ENCODE measurements at places on chromosomes 2 and 18. TPM values are rescaled to one million over a fixed set of nuclear protein-coding genes. Genes with fewer than 3 reads are reported as not detected.
A peak's percentile ranks its signal among the peaks of the same experiment; 100 is the strongest.

DNA sequence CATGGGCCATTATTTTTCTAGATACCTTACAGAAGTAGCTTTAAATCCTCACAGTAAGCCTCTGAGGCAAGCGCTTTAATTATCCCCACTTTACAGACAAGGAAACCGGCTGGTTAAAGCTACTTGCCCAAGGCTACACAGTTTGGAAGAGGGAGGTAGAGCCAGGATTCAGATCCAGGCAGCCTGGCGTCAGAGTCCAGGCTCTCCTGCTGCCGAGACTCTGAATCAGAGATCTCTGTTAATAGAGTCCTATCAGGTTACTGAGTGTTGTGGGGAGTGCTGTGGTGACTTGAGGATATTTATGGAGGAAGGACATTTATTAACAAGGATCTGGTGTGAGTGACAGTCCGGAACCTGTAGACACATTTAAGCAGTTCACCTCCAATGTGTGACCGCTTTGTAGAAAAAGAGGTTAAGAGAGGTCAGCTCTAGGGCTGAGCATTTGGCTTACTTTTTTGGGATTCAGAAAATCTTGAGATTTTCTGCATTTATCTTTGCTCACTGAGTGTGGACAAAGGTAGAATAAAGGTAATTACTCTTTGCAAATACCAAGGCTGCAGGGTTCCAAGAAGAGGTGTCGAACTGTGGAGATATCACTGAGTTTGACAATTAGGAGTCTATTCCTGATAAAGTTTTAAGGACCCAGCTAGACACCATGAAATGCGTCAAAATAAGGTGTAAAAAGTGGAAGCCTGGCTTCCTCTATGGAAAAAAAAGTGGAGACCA lies 1.6 kb upstream of the CEP192 start:
- H3K27ac ChIP-seq = no peak overlapping the region
- ATAC-seq = no peak
- H3K4me1 ChIP-seq = peaks cover 7% of the 10 kb centered on the region
- no peaks in the 10 kb centered on the region for H3K27me3 ChIP-seq
- no peak overlapping the region for H3K4me3 ChIP-seq

- H3K36me3 ChIP-seq = no peaks in the 10 kb centered on the region
- ATAC-seq = no peak
- H3K27ac ChIP-seq = no peak overlapping the region
- no peaks in the 10 kb centered on the region for H3K4me1 ChIP-seq
- H3K4me3 ChIP-seq = no peak overlapping the region
These were observed 198.7 kb downstream of the DOK6 start for GRCh38 chr18:69599377-69599776.

DNA sequence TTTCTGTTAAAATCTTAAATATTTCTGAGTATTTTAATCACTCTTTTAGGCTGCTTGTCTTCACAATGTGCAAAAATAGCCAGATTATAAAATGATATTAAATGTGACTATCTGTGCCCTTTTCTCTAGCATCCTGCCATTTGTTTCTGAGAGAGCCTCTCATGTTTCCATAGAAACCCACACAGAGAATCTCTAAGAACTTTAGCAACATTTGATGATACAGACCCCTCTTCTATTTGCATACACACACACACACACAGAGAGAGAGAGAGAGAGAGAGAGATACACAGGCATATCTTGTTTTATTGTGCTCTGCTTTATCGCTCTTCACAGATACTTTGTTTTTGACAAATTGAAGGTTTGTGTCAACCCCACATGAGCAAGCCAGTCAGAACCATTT lies 134.5 kb upstream of the DDX18 start:
- no peak overlapping the region for H3K27ac ChIP-seq
- no peak for ATAC-seq
- H3K36me3 ChIP-seq = no peaks in the 10 kb centered on the region

- ATAC-seq = no peak
- H3K27me3 ChIP-seq = no peaks in the 10 kb centered on the region
- H3K4me1 ChIP-seq = no peaks in the 10 kb centered on the region
- H3K36me3 ChIP-seq = no peaks in the 10 kb centered on the region
- H3K4me3 ChIP-seq = no peak overlapping the region
These were observed 228.0 kb upstream of the SMAD7 start for GRCh38 chr18:49178736-49179135.

- H3K4me3 ChIP-seq = no peak overlapping the region
- H3K27me3 ChIP-seq = no peaks in the 10 kb centered on the region
- H3K27ac ChIP-seq = no peak overlapping the region
- no peaks in the 10 kb centered on the region for H3K4me1 ChIP-seq
- H3K36me3 ChIP-seq = no peaks in the 10 kb centered on the region
These were observed 1681.0 kb upstream of the DDX18 start for GRCh38 chr2:116133381-116133942.

- no peaks in the 10 kb centered on the region for H3K4me1 ChIP-seq
- H3K27me3 ChIP-seq = no peaks in the 10 kb centered on the region
- H3K36me3 ChIP-seq = no peaks in the 10 kb centered on the region
- no peak for ATAC-seq
- H3K27ac ChIP-seq = no peak overlapping the region
These were observed 522.2 kb downstream of the PIK3C3 start for GRCh38 chr18:42477267-42477666.

DNA sequence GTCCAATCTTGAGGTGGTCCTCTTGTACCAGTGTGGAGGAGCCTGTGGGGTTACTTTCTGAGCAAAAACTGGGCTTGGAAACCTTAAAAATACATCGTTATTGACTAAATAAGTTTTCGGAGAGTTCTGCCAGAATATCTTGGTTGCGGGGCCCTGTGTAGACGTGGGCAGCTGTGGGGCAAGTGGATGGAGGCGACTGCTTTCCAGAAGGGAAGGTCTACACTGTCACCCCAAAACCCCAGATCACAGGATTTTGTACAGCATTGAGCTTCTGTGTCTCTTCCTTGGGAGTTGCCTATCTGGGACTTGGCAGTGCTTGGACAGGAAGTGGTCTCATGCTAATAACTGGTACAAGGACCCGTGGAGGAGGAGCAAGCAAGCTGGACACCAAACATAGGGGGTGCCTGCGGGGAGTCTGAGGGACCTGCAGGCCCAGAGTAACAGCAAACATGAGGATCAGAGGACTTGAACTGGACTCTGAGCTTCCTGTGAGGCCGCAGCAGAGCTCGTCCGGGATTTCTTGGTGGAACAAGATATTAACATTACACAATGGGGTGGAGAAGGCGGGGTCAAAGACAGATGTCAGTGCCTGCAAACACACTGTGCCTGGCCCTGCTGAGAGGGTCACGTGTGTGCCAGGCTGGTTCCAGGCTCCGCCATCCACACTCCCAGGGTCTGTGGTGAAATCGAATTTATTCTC lies 48.0 kb upstream of the CTLA4 start:
- no peak overlapping the region for H3K27ac ChIP-seq

DNA sequence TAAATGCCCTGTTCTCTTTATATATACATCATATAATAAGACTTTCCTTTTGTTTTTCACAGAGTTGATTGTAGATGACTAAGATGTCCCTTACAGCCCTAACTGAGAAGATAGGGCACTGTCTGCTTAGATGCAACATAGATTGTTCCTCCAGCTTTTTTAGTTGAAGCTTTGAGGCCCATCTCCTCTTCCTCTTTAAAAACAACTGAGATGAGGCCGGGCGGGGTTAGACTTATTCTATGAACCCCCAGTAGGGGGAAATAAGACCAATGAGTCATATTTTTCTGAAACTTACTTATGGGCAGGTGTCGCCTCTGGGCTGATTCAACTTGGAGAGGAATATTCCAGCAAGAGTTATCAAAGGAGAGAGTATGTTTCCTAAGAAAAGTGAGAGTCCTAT lies 84.6 kb downstream of the FBXO15 start:
- peaks cover 9% of the 10 kb centered on the region for H3K27me3 ChIP-seq
- no peaks in the 10 kb centered on the region for H3K36me3 ChIP-seq
- ATAC-seq = no peak

DNA sequence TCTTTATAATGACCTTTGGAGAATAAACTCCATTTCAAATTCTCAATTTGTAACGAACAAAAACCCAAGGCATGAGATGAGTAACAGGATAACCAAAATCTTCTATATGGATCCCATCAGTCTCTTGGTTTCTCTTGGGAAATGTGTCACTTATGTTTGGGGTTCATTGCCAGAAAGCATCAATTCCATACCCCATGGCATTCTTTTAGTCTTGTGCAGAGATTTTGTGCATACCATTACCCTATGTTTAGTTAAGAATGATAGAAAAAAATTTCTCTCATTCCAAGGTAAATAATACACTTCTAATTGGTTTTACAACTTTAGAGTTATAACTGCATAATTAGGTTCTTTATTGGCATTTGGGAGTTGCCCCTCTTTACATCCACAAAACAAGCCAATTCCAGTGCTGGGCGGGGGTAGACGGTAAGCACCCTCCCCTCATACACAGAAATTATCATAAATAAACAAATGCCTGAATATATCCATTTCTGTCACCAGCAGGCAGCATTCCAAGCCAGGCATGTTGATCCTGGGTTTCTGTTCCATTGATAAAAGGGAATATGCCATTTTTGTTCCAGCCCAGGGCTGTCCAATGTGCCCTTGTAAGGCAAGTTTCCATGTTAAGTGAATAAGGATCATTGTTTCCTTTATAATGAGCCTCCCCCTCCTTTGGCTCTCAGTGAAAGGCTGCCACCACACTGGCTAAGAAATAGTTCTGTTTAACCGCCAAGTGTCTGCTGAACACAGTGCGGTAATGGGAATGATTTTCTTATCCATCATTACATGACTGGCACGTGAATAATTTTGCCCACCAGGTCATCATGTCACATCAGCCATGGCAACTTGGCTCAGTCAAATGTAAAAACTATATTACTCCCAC lies 680.1 kb upstream of the ZEB2 start:
- no peak overlapping the region for H3K4me3 ChIP-seq
- ATAC-seq = no peak
- no peaks in the 10 kb centered on the region for H3K4me1 ChIP-seq

GRCh38 chr2:168645696-168646338 lies 156.6 kb upstream of the NOSTRIN start:
- H3K4me3 ChIP-seq = no peak overlapping the region
- H3K27me3 ChIP-seq = no peaks in the 10 kb centered on the region
- H3K4me1 ChIP-seq = peaks cover 9% of the 10 kb centered on the region

DNA sequence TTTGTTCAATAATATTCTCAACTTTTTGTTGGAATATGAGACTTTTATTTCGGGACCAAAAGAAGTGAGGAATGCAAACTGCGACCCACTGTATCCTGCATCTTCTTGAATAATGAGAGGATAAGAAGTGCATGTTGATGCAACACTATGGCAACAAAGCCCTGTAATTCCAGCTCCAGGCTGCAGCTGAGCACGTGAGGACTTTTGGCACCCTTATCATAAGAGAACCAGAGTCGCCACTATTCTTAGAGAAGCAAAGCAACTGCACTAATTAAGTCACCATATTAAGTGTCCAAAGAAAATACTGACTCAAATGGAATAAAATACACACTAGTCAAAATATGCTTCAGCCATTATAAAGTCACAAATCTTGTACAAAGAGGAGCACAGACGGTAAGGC lies 65.8 kb downstream of the FAM210A start:
- H3K27me3 ChIP-seq = no peaks in the 10 kb centered on the region
- H3K4me3 ChIP-seq = no peak overlapping the region
- peak overlapping the region; percentile 47 for H3K27ac ChIP-seq
- H3K36me3 ChIP-seq = peaks cover 13% of the 10 kb centered on the region
- peaks cover 36% of the 10 kb centered on the region for H3K4me1 ChIP-seq
- ATAC-seq = peak; percentile 63

GRCh38 chr2:20818820-20819219 lies 4.1 kb downstream of the LDAH start:
- no peak overlapping the region for H3K27ac ChIP-seq
- no peak overlapping the region for H3K4me3 ChIP-seq
- no peaks in the 10 kb centered on the region for H3K4me1 ChIP-seq
- ATAC-seq = no peak
- H3K27me3 ChIP-seq = no peaks in the 10 kb centered on the region
- H3K36me3 ChIP-seq = no peaks in the 10 kb centered on the region

DNA sequence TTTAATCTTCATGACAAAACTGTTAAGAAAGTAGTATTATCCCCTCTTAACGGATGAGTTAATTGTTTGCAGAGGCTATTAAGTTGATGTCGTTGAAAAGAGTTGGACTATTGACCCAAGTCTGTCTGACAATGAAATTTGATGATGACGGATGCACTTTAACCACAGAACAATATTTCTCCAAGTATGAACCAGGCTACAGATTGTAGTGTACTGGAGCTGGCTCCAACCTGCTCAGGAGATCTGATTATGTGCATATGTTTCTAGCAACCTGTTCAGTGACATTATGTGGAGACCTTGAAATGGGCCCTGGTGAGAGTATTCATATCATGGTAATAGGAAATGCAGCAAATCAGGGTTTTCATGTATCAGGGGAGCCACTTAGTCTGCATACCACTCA lies 174.1 kb downstream of the CDH7 start:
- H3K4me3 ChIP-seq = no peak overlapping the region
- no peaks in the 10 kb centered on the region for H3K27me3 ChIP-seq
- H3K36me3 ChIP-seq = no peaks in the 10 kb centered on the region
- no peak overlapping the region for H3K27ac ChIP-seq
- ATAC-seq = no peak

GRCh38 chr18:74480149-74480651 lies 16.0 kb upstream of the CNDP2 start:
- no peaks in the 10 kb centered on the region for H3K27me3 ChIP-seq
- H3K4me1 ChIP-seq = no peaks in the 10 kb centered on the region
- no peak for ATAC-seq
- H3K36me3 ChIP-seq = no peaks in the 10 kb centered on the region
- no peak overlapping the region for H3K27ac ChIP-seq

DNA sequence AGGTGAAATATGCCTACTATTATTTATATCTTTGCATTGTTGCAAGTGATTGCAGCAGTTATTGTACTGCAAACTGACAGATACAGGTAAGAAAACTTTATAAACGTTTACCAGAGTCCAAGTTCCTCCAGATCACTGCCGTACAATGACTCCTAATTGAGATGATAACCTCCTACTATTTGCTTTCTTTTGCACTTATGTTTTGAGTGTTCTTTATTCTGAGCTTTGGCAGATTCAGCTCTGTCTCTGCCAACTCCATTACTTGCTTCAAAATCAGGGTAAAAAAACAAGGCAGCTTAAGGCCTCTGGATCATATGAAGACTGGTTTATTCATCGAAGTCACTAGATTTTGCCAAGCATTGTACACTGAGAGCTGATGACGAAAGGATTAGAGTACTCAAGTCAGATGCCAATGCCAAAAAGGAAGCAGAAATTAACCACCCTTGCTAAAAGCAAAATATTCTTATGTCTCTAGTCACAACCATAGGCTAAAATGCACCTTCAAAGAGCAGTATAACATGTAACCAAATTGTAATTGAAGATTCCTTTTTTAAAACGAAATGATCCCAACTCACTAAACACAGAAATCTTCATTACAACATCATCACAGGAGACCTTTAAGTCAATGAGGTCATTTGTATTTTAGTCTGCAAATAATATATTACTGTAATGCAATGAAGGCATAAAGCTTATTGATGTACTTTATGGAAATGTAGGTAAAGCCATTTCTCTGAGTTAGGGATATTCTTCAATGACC lies 10.5 kb upstream of the IKZF2 start:
- H3K36me3 ChIP-seq = no peaks in the 10 kb centered on the region
- H3K27me3 ChIP-seq = no peaks in the 10 kb centered on the region
- no peak overlapping the region for H3K4me3 ChIP-seq
- H3K27ac ChIP-seq = peak overlapping the region; percentile 12

CSRNP3 gene
- total RNA-seq = 3.7 TPM

SCN7A gene
- 77.2 TPM for total RNA-seq

IL18R1 gene
- total RNA-seq = 2.8 TPM

PARD3B gene
- total RNA-seq = 29.6 TPM

POU3F3 gene
- 25.6 TPM for total RNA-seq

HOXD12 gene
- not detected for total RNA-seq

REG3G gene
- not detected for total RNA-seq

C1QL2 gene
- not detected for total RNA-seq

HOXD10 gene
- 0.31 TPM for total RNA-seq

CAPN14 gene
- total RNA-seq = 8.3 TPM

SPATA3 gene
- not detected for total RNA-seq

Measured in gastroesophageal sphincter (tissue), 4 donors.